ENCODE measurements at places on chromosomes 12 and 14. TPM values are rescaled to one million over a fixed set of nuclear protein-coding genes. Genes with fewer than 3 reads are reported as not detected.

Gene SLC25A21
- 1.5 TPM for total RNA-seq

Gene HNRNPC
- total RNA-seq: 411 TPM

Gene TAS2R7
- not detected for total RNA-seq

Gene CCND2
- 31.6 TPM for total RNA-seq

DNA sequence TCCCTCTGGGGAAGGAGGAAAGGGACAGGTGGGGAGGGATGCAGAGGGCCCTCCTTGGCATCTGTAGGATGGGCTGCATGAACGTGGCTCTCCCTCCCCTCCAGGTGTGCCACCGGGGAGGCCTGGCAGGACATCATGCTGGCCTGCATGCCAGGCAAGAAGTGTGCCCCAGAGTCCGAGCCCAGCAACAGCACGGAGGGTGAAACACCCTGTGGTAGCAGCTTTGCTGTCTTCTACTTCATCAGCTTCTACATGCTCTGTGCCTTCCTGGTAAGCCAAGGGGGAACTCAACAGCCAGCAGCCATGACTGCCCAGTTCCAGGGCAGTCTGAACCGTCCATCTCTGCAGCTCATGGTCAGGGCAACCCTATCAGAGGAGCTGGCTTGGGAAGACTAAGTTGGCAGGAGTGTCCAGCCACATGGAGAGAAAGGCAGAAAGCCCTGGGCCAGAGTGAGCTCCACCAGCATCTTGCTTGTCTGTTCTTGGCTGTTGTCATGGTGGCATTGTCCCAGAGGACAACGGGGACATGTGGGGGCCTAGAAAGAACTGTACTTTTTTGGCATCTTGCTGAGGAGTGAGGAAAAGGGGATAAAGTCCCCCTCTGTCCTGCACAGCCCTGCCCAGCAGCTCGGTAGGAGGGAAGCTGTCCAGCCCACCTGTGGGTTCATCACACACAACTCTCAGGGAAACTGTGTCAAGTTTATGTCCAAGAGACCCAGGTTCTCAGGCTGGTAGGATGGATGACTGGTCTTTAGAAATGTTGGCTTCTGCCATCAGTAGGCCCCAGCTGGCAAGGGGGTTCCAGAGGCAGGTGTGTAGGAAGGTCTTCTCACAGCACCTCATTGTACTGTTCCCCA, 129.8 kb upstream of the FKBP4 start:
- H3K4me1 ChIP-seq: no peaks in the 10 kb centered on the region
- no peaks in the 10 kb centered on the region for H3K27me3 ChIP-seq
- no peaks in the 10 kb centered on the region for H3K36me3 ChIP-seq
- H3K27ac ChIP-seq: no peak overlapping the region
- DNase-seq: no peak

DNA sequence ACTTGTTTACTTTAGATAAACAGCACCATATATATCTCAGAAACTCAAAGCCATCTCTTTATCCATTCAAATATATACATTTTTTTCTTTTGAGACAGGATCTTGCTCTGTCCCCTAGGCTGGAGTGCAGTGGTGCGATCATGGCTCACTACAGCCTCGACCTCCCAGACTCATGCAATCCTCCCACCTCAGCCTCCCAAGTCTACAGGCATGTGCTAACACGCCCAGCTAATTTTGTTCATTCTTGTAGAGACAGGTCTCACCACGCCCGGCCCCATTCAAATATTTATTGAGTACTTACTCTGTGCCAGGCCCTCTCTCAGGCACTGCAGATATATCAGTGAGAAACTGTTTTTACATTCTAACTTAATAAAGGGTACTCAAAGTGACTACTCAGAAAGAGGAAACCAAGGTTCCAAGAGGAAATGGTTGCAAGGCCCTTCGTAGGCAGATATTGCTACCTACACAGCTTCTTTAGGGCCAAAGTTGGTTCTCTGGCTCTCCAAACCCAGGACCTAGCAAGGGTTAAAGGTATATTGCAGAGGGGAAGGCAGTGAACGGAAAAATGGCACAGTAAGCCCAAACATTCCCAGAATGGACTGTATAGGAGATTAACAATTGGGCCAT, 2.9 kb downstream of the ATXN3 start:
- no peak overlapping the region for H3K4me3 ChIP-seq
- peaks cover 3% of the 10 kb centered on the region for H3K4me1 ChIP-seq
- DNase-seq: no peak
- no peaks in the 10 kb centered on the region for H3K36me3 ChIP-seq

- H3K27me3 ChIP-seq: peaks cover 44% of the 10 kb centered on the region
- H3K36me3 ChIP-seq: no peaks in the 10 kb centered on the region
- peaks cover 4% of the 10 kb centered on the region for H3K4me1 ChIP-seq
- no peak overlapping the region for H3K4me3 ChIP-seq
- DNase-seq: no peak
Observed at GRCh38 chr12:113461666-113462065, 10.0 kb downstream of the LHX5 start.

DNA sequence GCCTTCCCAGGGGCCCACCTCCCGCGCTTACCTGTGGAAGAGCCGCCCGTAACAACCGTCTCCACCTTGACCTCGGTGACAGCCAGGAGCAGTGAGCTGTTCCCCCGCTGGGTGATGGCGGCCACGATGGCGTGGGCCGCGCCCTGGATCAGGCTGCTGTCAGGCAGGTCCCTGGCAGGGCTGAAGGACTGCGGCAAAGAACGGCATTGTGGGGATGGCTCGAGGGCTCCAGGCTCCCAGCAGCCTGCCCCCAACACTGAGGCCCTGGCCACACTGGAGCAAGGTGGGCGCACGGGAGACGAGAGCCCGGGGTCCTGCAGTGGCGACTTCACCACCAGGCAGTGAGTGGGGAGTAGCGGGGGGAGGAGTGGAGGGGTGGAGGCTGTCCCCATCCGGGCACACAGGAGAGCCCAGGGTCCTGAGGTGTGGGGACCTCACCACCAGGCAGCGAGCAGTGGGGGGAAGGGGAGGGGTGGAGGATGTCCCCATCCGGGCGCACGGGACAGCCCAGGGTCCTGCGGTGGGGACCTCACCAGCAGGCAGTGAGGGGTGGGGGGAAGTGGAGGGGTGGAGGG, 25.0 kb downstream of the JAG2 start:
- no peaks in the 10 kb centered on the region for H3K4me1 ChIP-seq
- no peak for DNase-seq
- no peaks in the 10 kb centered on the region for H3K36me3 ChIP-seq
- no peak overlapping the region for H3K4me3 ChIP-seq

- H3K36me3 ChIP-seq: no peaks in the 10 kb centered on the region
- H3K4me1 ChIP-seq: peaks cover 7% of the 10 kb centered on the region
- no peak for DNase-seq
- H3K27me3 ChIP-seq: no peaks in the 10 kb centered on the region
- no peak overlapping the region for H3K27ac ChIP-seq
Observed at GRCh38 chr12:14254781-14255180, 110.7 kb upstream of the ATF7IP start.

- H3K36me3 ChIP-seq: no peaks in the 10 kb centered on the region
- H3K27ac ChIP-seq: no peak overlapping the region
- no peak for DNase-seq
- no peaks in the 10 kb centered on the region for H3K27me3 ChIP-seq
- H3K4me1 ChIP-seq: no peaks in the 10 kb centered on the region
- H3K4me3 ChIP-seq: no peak overlapping the region
Observed at GRCh38 chr14:71996610-71997009, 64.4 kb downstream of the RGS6 start.

DNA sequence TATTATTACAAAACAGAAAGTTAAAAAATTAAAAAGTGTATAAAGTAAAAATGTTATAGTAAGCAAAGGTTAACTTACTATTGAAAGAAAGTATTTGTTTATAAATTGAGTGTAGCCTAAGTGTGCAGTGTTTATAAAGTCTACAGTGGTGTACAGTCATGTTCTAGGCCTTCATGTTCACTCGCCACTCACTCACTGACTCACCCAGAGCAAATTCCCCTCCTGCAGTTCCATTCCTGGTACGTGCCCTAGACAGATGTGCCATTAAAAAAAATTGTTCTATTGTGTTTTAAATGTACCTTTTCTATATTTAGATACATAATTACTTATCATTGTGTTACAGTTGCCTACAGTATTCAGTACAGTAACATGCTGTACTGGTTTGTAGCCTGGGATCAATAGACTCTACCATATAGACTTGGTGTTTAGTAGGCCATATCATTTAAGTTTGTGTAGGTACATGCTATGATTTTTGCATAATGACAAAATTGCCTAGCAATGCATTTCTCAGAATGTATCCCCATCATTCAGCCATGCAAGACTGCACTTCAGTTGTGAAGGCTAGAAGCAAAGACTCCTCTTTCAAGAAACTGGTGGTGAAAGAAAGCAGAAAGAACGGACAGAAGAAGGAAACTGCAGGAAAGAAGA, 100.6 kb downstream of the DACT1 start:
- H3K36me3 ChIP-seq: no peaks in the 10 kb centered on the region
- no peak overlapping the region for H3K27ac ChIP-seq
- no peaks in the 10 kb centered on the region for H3K27me3 ChIP-seq
- H3K4me3 ChIP-seq: no peak overlapping the region
- no peak for DNase-seq

GRCh38 chr14:99707921-99708320, 23.8 kb downstream of the CYP46A1 start:
- no peaks in the 10 kb centered on the region for H3K4me1 ChIP-seq
- DNase-seq: no peak
- no peaks in the 10 kb centered on the region for H3K27me3 ChIP-seq
- no peaks in the 10 kb centered on the region for H3K36me3 ChIP-seq
- no peak overlapping the region for H3K4me3 ChIP-seq

GRCh38 chr12:27606986-27607385, 83.0 kb downstream of the PPFIBP1 start:
- H3K4me3 ChIP-seq: no peak overlapping the region
- H3K27me3 ChIP-seq: no peaks in the 10 kb centered on the region
- no peak overlapping the region for H3K27ac ChIP-seq
- DNase-seq: no peak

- H3K36me3 ChIP-seq: no peaks in the 10 kb centered on the region
- H3K4me3 ChIP-seq: no peak overlapping the region
- no peak for DNase-seq
- no peaks in the 10 kb centered on the region for H3K4me1 ChIP-seq
- H3K27me3 ChIP-seq: no peaks in the 10 kb centered on the region
Observed at GRCh38 chr12:3463921-3464320, 27.1 kb upstream of the PRMT8 start.

DNA sequence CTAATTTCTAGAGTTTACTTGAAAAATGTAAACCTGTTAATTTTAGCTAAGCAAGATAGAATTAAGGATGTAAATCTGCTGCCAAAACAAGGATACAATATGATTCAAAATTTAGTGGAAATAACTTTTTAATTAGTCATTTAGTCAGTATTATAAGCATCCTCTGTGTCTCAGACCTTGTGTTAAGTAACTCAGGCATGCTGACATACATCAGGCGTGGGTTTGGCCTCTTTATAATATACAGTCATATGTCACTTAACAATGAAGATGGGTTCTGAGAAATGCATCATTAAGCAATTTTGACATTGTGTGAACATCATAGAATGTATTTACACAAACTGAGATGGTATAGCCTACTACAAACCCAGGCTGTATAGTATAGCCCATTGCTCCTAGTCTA, 386.9 kb downstream of the ZFP36L1 start:
- no peak overlapping the region for H3K4me3 ChIP-seq
- no peak overlapping the region for H3K27ac ChIP-seq
- no peaks in the 10 kb centered on the region for H3K36me3 ChIP-seq
- DNase-seq: no peak
- no peaks in the 10 kb centered on the region for H3K27me3 ChIP-seq

GRCh38 chr12:92612611-92613010, 90.2 kb upstream of the PLEKHG7 start:
- H3K4me1 ChIP-seq: no peaks in the 10 kb centered on the region
- H3K27me3 ChIP-seq: no peaks in the 10 kb centered on the region
- no peak for DNase-seq
- no peak overlapping the region for H3K4me3 ChIP-seq
